ENCODE measurements at places on chromosomes 4 and X.

DNA sequence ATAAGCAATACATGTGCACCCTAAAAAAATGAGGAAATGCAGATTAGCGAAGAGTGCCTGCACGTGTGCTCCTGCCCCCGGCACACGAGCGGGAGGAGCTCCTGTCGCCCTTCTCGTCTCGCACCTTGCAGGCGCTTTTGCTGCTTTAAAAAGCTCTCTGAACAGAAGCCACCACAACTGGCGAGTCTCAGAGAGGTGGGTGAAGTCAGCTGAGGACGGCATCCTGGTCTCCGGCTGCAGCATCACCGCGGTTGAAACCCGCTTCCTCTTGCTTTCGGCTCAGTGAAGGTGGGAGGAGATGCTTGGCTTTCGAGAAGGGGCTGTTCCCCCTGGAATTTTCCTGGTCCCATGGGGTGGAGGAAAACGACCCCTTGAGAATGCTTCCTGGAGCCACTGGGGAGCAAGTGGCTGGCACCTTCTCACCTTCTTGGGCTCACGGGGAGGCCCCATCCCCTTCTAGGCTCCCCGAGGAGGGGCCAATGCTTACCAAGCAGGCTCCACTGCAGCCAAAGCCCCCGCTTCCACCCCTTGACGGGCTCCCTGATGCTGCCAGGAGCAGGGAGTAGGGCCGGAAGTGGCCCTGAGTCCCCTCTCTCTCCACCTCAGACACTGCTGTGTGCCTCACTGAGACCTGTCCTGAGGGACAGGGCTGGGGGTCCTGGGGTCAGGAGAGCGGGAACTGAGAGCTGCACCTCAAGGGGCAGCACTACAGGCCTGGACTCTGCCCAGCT lies 29.2 kb upstream of the MXD4 start:
- no peak for DNase-seq

GRCh38 chr4:110854021-110854678 lies 231.3 kb upstream of the PITX2 start:
- no peak for DNase-seq

GRCh38 chr4:140937866-140938265 lies 181.7 kb upstream of the TBC1D9 start:
- no peak for DNase-seq

- DNase-seq = no peak
Measured at GRCh38 chr4:109755656-109756055, 25.8 kb upstream of the PLA2G12A start.

DNA sequence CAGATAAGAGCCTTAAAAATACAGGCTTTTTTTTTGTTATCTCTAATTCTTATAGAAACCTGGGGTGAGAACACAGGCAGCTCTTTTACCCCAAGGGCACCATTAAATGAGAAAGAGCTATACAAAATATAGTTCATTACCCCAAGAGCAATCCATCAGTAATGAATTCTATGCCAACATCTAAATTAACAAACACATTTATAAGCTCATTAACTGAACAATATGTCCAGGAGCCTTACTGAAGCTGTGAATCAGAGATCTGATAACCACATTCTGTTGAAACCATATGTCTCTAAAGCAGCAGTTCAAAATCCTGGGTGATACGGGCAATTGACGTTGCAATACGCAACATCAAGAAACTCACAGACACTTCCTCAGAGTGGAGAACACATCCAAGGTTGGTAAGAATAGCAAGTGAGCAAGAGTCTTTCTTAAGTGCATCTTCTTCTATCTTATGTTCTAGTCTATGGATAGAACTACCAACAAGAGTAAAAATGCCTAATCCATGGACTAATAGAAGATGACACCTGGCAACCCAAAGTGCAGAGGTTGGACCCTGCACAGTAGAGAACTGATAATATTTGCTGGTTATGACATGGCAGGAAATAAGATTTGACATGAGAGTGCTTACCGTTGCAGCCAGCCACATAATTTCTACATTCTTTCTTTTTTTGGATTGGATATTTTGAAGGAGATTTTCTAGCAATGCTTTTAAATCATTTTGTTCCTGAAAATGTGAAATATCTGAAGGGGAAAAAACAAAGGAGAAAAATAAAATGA lies 449.3 kb downstream of the IL15 start:
- DNase-seq = no peak

- DNase-seq = no peak
Measured at GRCh38 chr4:151604238-151604637, 156.6 kb downstream of the GATB start.

GRCh38 chr4:114866901-114867670 lies 246.3 kb downstream of the NDST4 start:
- DNase-seq = no peak

DNA sequence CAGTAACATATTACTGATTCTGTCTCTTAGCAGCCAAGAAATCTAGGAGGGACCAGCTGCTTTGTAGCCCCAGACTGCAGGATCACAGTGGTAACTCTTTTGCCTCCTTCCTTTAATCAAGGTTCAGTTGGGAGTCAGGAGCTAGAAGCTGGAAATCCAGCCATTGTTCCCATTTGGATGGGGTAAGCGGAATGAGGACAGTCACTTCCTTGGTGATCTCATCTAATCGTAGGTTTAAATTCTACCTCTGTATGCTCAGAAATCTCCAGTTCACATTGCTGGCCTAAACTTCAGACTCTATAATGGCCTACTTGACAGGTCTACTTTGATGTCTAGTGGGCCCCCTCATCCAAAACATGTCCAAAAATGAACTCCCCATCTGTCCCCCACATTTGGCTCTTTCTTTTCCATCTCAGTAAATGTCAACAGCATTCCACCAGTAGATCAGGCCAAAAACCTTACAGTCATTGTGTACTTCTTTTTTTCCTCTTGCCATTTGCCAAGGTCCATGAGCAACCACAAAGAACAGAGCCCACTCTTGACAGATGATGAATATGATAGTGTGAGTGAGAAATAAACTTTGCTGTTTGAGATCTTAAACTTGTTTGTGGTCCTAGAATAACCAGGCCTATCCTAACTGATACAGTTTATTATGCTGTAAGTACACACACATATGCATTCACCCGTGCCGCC lies 40.1 kb downstream of the WWC2 start:
- DNase-seq = no peak

- DNase-seq = no peak
Measured at GRCh38 chr4:138943893-138944292, 71.7 kb upstream of the NOCT start.

GRCh38 chr4:106676173-106676921 lies 307.8 kb upstream of the GIMD1 start:
- no peak for DNase-seq

- no peak for DNase-seq
Measured at GRCh38 chr4:172578712-172579111, 589.9 kb upstream of the GALNT7 start.

- DNase-seq = no peak
Measured at GRCh38 chr4:149884529-149885181, 69.0 kb upstream of the IQCM start.

DNA sequence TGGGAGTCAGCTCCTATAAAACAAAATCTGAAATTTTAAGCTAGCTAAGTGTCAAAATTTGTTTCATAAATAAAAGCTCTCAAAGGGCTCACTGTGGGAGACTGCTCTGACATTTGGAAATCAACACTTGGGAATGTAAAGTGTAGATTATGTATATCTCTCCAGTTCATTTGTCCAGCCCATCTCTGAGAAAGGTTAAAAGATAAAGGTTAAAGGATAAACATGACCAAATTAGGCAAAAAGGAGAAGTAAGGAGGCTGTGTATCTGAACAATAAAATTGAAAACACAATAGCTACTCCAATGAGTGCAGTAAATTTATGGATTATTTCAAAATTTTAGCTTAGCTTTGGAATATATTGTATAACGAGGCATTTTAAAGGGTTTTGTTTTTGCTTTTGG lies 304.9 kb downstream of the UNC5C start:
- DNase-seq = no peak

Measured in testis (tissue), 5 donors.